ENCODE measurements at places on chromosomes 4 and X. TPM values are rescaled to one million over a fixed set of nuclear protein-coding genes. Genes with fewer than 3 reads are reported as not detected.

GRCh38 chr4:182538031-182538430 is 294.8 kb downstream of the TENM3 start:
- DNase-seq = no peak

GRCh38 chr4:167282171-167282864 is 48.0 kb upstream of the SPOCK3 start:
- no peak for DNase-seq

The ESX1 gene
- total RNA-seq = not detected

The HSFX4 gene
- not detected for total RNA-seq

The TSPYL2 gene
- 41.1 TPM for total RNA-seq

The SHROOM2 gene
- total RNA-seq = 4.2 TPM

The RNF150 gene
- total RNA-seq = 37.1 TPM

The TRIM61 gene
- total RNA-seq = not detected
